OCI-M1 (cell line): ENCODE measurements at places on chromosomes 7 and 10.

DNA sequence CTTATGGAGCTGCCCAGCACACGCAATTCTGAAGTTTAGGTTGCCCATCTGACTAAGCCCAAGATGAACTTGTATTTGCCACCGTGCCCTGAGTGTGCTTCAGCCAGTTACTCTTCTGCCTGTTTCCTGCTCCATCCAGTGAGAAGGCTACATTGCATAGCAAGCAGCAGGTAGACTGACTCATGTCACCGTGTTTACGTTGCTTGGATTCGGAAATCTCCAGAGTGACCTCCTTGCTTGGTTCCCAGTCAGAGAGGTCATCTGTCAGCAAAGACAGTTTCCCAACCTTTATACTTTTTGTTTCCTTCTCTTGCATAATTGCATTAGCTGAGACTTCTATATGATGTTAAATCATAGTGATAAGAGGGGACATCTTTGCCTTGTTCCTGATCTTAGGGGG lies 30.9 kb downstream of the NACAD start:
- DNase-seq = no peak

GRCh38 chr7:22216832-22217475 lies 140.0 kb downstream of the RAPGEF5 start:
- no peak for DNase-seq

DNA sequence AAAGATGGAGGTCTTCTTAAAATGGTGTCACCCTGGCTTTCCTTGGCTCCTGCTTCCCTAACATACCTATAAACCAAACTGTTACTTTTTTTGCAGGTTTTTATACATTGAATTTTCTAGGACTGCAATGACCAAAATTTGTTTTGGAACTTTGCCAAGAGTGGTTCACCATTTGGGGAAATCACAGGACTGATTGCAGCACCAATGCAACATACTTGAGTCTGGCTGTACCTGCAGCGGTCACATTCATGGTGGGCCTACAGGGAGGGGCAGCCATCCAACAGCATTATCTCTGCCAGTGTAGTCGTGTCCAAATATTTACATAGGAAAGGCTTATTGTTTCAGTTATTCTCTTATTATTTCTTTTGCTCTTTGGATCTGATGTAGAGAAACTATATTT lies 69.0 kb downstream of the HACD1 start:
- DNase-seq = no peak

GRCh38 chr10:14654821-14655382 lies 119.8 kb downstream of the FAM107B start:
- DNase-seq = no peak

DNA sequence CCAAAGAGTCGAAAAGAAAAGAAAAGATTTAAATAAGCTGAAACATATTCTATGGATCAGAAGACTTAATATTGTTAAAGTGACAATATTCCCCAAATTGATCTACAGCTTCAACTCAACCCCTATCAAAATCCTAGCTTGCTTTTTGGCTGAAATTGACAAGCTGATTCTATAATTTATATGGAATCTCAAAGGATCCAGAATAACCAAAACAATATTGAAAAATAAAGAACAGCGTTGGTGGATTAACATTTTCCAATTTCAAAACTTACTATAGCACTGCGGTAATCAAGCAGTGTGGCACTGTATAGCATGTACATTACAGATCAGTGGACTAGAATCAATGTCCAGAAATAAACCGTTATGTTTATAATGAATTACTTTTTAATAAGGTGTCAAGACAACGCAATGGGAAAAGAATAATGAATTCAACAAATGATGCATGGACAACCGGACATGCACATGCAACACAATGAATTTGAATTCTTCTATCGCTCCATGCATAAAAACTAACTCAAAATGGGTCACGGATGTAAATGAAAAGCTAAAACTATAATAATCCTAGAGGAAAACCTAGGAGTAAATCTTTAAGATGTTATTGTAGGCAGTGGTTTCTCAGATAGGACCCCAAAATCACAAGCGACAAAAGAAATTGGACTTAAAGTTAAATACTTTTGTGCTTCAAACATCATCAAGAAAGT lies 1.6 kb upstream of the ALOX5 start:
- no peak for DNase-seq
